ENCODE measurements at places on chromosomes 7 and 10.
A peak's percentile ranks its signal among the peaks of the same experiment; 100 is the strongest.

DNA sequence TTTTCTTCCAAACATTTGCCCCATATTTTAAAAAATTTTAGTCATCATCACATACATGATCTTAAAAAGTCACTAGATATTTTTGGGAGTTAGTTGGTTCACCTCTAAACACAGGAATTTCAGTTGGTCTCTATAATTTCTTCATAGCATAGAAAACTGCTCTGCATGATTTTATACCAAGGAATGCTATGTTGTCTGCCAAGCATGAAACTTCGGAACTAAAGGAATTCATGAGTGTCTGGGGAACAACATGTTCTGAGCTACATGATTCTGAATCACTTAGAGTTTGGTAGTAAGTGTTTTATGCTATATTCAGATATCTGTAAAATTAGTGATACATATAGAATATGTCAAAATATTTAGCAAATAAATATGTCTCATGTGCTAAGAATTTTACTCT is 957.8 kb downstream of the GATA3 start:
- DNase-seq, result no peak

GRCh38 chr10:90179696-90180407 is 478.5 kb downstream of the KIF20B start:
- no peak for DNase-seq

GRCh38 chr10:30999070-30999712 is 32.5 kb downstream of the ZNF438 start:
- no peak for DNase-seq

DNA sequence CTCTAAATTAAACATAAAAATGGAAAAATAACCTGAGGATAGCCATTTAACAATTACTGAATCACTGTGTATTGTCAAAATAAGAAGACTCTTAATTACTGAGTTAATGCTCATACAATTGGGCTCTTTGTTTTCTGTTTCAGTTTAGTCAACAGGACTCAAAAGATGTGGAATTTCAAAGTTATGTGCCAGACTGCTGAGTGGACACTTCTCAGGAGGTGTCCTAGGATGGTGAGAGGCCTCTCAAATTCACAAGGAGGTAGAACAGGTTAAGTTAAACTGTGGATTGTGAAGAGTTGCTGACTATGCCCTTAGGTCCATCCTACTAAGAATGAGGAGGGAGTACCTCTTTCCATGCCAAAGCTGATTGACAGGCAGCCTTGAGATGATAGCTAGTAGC is 157.7 kb upstream of the CHRM2 start:
- DNase-seq, result no peak

- DNase-seq, result peak; percentile 92
Observed at GRCh38 chr10:92544296-92544695, 29.6 kb downstream of the IDE start.

- DNase-seq, result no peak
Observed at GRCh38 chr7:145082366-145083161, 246.7 kb upstream of the TPK1 start.

- no peak for DNase-seq
Observed at GRCh38 chr10:76035206-76036110, 604.0 kb downstream of the LRMDA start.

- no peak for DNase-seq
Observed at GRCh38 chr10:62043421-62044021, 142.0 kb downstream of the ARID5B start.

DNA sequence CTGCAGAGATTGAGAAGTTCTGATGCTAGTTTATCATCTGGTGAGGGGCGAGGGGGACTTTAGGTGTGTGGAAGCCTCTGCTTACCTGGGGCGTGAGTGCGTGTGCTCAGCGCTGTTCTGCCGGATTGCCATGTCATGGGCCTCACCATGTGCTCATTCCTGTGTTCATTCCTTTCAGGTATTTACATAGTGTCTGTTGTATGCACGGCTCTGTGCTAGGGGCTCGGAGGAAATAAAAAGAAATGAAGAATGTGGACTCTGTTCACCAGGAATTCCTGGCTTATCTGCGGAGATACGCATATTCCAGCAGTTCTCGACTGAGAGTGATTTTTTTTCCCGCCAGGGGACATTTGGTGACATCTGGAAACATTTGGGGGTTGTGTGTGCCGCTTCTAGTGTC is 152.0 kb downstream of the CAMK1D start:
- DNase-seq, result no peak

- DNase-seq, result no peak
Observed at GRCh38 chr7:112022128-112022527, 184.1 kb downstream of the DOCK4 start.

DNA sequence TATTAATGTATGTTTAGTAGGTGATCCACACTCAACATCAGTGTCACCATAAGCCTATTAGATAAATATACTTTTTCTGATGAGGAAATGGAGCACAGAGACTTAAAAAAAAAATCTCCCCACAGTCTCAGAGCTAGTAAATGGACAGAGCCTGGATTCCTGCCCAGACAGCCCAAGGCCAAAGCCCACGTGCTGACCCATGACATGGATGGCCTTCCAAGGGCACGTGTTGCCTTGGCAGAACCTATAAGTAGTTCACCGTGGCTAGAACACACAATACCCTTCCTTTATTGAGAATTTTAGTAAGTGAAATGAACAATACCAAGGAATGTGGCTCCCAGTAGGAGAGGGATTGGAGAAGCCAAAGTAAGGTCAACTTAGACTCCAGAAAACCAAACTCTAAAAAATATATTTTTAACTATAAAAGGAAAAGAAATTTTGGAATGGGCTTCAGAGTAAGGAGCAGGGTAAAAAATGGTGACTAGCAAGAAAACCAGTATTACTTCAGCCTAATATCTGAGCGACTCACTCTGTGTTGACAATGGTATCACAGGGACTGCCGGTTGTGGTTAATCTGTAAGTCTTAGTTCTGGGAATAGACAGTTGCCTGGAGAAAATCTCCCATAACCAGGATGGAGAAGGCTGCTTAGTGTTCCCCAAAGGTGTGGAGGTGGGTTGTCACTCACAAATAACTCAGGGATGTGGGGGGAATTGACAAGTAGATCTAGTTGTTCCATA is 223.0 kb downstream of the SORCS1 start:
- no peak for DNase-seq

GRCh38 chr10:96587264-96588059 is 650 bp upstream of the TM9SF3 start:
- no peak for DNase-seq

- DNase-seq, result no peak
Observed at GRCh38 chr7:155660059-155660757, 15.7 kb downstream of the RBM33 start.

DNA sequence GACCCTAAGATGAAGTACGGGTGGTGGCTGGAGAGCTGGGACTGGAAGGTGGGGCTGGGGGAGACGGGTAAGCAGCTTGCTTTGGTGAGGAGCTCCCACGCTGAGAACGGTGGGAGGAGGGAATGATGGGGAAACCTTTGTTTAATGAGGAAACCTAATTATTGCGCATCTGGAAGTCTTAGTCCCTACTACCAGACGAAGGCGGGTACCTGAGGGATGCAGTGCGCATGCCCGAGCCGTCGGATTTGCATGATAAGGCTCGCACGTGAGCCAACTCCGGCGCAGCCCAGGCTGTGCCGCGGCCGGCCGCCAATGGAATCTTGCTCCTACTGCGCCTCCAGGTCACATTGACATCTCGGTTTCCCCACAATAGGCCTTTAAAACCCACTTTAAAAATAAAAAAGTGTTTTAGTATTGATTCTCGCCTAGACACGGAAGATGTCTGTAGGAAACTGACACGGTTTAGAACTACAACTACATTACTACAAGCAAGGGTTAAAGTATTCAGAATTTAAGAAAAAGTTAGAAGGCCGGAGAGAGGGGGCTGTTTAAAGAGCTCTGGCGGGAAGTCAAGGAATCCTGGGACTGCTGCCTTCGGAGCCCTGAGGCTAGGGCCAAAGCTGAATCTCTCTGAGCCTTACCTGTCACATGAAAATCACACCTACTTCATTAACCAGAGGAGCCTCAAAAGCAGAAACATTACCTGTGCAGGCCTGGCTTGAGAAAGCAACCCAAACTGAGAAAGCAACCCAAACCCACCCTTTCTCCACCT is 12.1 kb upstream of the DLX6 start:
- DNase-seq, result no peak

DNA sequence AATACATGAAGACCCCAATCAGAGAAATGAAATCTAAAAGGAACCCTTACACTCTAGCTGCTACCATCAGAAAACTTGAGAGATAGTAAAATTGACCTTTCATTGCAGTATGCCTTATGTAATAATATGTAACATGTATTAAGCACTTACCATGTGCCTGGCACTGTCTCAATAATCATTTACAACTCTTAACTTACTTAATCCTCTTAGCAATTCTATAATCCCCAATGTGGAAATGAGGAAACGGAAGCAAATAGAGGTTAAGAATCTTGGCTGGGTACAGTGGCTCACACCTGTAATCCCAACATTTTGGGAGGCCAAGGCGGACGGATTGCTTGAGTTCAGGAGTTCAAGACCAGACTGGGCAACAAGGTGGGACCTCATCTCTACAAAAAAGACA is 29.8 kb upstream of the FHIP2A start:
- DNase-seq, result no peak

DNA sequence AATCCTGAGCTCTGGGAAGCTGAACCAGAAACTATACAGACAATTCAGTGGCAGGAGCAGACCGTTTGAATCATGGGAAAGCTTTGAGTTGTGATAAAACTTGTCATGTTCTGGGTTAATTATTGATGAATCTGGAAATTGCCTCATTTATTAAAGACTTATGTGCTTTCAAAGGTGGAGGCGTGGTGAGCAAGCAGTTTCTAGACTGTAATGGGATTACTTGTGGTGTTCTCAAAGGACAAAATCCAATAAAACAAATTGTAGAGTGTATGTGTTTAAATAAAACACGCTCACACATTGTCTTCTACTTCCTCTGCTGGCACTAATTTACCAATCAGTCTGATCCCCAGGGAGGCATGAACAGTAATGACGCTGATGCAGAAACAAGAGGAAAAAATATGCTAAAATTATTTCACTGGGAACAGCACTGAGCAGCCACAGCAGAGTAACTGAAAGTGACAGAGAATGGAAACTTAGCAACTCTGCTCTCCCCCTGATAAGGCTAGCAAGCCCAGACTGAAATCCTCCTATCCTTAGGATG is 25.1 kb downstream of the PARD3 start:
- DNase-seq, result peak; percentile 33

- no peak for DNase-seq
Observed at GRCh38 chr10:117313641-117314040, 61.6 kb downstream of the PDZD8 start.

GRCh38 chr10:84224411-84225028 is 824 bp downstream of the LRIT2 start:
- DNase-seq, result no peak

- DNase-seq, result no peak
Observed at GRCh38 chr10:127168261-127168660, 28.1 kb downstream of the INSYN2A start.

- DNase-seq, result peak; percentile 35
Observed at GRCh38 chr7:87218796-87219544, 562 bp downstream of the TMEM243 start.

DNA sequence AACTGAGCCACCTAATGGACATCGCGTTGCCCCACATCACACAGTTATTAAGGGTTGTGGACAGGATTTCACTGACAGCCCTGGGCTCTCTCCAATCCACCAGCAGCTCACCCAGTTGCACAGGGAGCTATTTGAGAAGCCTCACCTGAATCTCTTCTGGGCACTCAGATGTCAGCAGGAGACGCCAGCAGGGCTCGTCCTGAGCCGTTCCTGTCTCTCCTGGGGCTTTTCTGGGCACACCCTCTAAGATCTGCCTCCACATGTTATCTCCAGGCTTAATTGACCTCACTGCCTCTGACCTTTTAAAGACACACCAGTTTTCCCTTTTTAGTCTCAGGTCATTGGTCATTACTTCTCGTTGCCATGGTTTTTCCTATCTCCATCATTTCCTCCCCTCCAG is 63.0 kb downstream of the GRID1 start:
- DNase-seq, result no peak

DNA sequence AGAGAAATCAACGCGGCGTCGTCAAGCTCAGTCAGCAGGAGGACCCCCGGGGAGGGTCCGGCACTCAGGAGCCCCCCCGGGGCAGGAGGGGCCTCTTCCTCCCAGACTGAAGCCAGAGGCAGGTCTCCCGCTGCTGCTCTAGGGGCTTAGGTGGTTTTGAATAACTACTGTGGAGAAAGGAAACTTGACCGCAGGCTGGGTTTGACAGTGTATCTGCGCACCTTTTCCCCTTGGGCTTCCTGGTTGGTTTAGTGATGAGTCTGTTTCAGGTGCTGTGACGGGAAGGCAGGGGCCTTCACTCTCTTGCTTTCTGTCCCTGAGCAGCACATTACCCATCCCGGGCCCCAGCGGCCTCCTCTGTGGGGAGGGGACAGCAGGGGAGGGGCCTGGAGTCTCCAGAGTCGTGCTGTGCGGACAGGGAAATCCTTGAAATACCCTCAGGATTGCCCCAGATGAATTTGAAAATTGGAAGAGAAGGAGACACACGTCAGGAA is 262.2 kb downstream of the ADARB2 start:
- DNase-seq, result no peak

DNA sequence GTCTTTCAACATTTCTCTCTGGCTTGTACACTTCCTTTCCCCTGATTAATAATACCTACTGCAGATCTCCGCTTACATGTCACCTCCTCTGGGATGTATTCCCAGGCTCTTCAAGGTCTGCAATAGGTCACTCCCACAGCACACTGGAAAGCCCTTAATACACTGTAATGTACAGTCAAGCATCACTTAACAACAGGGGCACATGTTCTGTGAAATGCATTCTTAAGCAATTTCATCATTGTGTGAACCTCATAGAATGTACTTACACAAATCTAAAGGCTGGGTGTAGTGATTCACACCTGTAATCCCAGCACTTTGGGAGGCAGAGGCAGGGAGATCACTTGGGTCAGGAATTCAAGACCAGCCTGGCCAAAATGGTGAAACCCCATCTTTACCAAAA is 1.9 kb downstream of the COX15 start:
- no peak for DNase-seq

DNA sequence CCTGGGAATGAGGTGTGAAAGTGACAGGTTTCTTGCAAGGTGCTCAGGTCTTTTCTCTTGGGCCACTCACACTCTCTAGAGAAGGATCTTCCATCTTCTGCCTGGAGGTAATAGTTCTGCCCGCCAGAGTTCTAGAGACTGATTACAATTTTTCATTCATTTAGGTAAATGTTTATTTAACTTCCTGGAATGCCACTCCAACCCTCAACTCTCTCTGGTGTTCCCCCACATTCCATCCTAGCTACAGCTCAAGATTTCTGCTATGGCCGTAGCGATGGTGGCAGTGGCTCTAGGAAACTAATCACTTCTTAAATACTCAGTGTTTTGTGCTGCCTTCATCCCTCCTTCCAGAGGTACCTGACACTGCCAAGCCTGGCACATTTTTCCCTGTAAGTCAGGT is 174.6 kb downstream of the WDR11 start:
- DNase-seq, result no peak

DNA sequence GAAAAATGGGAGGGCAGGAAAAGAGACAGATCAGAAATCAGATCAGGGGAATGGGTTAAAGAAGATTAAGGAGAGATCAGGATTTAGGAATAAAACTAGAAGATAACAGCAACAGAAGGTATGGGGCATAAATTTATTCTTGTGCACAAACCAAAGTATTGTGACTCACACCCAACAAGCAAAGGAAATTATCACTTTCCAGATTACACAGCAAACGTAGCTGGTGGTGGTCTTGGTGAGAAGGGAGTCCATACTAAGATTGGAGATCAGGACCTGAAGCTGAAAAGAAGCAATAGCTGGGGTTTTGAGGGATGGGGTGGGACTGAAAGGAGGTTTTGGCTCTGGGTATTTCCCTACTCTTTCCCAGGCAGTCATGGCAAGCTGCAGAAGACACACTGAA is 3.5 kb upstream of the MYOZ1 start:
- DNase-seq, result no peak

- DNase-seq, result no peak
Observed at GRCh38 chr7:767941-768731, 41.1 kb upstream of the PRKAR1B start.

GRCh38 chr10:44320756-44321155 is 64.1 kb downstream of the CXCL12 start:
- DNase-seq, result no peak

All from HAP-1 (cell line).